ENCODE measurements at places on chromosomes 11 and 22.

- DNase-seq: no peak
Observed at GRCh38 chr11:1043563-1044096, 7.1 kb upstream of the MUC6 start.

DNA sequence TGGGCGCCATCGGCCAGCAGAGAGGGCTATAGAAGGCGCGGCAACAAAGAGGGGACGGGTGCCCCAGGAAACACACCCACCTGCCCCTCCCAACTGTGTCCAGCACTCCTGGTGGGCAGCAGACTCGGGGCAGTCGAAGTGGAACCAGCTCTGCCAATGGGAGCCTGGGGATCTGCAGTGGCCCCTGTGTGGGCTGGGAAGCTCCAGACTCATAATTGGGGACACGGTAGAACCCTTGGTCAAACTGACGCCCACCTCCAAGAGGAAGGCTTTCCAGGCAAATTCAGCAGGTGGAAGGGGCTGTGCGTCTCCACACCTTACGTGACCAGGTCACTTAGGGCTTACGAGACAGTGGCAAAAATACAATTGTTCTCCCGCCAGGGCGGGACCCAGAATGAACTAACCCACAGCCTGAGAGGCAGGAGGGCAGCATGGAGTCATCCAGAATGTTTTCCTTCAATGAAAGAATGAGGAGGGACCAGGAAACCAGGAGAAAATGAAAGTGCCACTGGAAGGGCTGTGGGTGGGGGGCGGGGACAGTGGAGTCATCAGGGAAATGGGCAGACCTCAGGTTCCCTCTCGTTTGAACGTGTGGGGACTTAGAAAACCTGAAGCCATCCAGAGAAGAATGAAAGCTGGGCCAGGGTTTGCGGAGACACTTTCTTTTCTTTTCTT, 53.2 kb upstream of the SHANK2 start:
- DNase-seq: no peak

GRCh38 chr11:74008373-74009229, at the start of gene UCP3:
Gene UCP3, minus strand, starts transcription at chr11:74009085. Its CDS starts 2,043 bp downstream, at chr11:74007042.
- no peak for DNase-seq

DNA sequence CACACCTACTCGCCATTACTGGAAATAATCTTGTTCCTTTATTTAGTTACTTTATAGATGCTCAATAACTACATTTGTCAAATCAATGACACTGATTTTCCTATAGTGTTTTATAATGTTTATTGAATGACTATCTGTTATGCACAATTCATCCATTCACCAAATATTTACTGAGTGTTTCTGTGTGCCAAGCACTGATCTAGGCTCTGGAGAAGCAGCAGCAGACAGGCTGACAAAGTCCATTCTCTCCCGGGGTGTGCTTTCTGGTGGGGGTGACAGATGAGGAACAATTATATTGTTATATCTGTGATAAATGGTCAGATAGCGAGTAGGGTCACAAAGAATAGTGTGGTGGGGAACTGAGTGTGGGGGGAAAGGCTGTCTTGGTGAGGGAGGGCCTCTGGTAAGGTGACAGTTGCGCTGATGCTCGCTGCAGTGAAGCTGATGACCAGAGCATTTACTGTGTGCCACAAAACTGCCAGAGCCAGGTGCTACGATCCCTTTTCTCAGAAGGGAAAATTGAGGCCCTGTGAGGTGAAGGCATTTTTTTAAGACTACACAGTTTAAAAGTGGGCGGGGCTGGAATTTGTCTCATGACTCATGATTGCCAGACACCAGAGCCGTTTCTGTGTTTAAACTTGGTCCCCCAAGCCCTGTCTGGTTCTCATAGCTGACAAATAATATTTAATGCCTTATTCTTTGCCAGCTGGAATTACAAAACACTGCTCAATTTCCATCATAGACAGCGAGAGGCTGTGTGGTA, 10.2 kb downstream of the PACS1 start:
- DNase-seq: no peak

GRCh38 chr22:32334660-32335365, 22.9 kb upstream of the RFPL3 start:
- DNase-seq: no peak

- no peak for DNase-seq
Observed at GRCh38 chr11:103110391-103110790, 1.2 kb downstream of the DYNC2H1 start.

GRCh38 chr11:67442504-67443404, 522 bp downstream of the CORO1B start:
- no peak for DNase-seq

Measured in frontal cortex (tissue), 4 donors.